NCI-H2081 treated with DMSO at 0.1 percent for 48 hours (cell line): ENCODE measurements at places on chromosomes 1 and 21.

DNA sequence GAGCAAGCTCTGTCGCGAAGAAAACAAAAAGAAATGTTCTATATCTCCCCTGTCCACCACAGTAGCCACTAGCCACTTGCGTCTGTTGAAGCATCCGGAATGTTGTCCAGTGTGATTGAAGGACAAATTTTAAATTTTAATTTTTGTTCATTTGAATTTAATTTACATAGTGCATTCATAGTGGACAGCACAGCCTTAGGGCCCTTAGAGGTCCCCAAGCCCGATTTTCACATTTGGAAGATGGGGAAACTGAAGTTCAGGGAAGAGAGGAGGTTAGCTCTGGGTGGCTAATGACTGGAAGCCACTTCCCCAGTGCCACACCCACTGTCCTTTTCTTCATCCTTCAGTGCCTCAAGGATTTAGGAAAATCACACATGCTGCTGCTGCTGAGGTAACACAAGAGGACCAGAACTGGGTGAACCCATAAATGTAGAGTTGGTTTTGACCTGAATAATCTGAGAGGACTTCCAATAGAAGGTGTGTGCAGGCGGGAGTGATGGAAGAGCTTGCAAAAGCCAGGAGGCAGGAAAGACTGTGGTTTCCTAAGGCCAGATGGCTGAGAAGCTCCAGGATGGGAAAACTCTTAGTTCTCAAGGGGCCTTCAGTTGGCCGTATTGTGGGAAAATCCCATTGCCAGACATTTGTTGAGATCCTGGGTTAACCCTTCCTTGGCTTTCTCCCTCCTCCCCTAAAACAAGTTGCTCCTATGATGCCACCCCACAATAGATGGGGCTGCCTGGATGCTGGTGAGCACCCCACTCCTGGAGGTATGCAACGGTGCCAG, 49.5 kb downstream of the TRIM11 start:
- DNase-seq: no peak

DNA sequence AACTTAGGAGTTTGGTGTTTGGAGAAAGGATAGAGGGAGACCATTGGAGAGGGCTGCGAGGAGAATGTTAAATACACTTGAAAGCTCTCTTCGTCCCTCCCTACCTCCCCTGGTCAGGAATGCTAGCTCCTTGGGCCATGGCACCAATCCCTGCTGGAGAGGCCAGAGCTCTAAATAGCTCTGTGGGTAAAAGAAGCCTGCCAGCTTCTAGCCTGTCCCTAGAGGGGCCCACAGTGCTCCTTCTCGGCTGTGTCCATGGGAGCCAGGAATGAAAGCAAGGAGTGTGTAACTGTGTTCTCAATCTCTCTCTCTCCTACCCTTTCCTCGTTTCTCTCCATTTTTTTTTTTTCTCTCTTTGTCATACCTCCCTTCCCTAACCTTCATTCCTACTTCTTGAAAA, at the start of gene CCDC190:
CCDC190 (minus strand) TSS at position 75 of the 400 bp plus-strand sequence. CDS start 1,529 bp downstream, outside the sequence.
- no peak for DNase-seq

- peak; percentile 9 for DNase-seq
These were observed 45.5 kb downstream of the CD46 start for GRCh38 chr1:207797229-207797973.

DNA sequence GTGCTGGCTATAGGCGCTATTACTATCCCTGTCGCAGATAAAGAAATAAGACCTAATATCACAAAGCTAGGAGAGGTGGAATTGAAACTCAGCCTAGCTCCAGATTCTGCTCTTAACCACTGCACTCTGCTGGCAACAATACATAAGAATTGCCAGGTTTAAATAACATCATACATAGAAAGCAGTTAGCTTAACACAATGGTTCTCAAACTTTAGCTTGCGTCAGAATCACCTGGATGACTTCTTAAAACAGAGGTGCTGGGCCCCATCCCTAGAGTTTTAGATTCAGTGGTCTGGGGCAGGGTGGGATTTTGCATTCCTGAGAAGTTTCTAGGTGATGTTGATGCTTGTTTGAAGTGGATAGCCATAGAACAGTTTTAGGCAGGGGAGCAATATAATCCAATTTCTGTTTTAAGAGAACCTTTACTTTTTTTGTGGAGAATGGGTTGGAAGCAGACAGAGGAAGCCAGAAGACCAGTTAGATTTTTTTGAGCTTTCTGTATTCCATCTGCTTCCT, 1.1 kb upstream of the POMGNT1 start:
- no peak for DNase-seq

DNA sequence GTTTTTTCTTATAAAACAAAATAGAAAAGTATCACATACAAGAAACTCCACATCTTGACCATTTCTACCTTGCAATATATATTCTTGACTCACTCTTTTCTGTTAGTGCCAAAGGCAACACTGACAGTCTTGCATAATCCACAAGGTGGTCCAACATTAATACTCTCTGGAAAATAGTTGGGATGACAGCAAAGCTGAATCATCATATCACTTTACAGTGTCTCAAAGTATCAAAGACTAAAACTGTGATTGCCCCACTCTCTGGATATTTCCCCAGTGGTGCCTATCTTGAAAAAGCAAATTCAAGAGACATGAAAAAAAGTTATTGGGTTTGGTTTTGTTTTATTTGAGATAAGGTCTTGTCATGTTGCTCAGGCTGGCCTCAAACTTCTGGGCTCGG, 14.6 kb upstream of the TGFBR3 start:
- no peak for DNase-seq

DNA sequence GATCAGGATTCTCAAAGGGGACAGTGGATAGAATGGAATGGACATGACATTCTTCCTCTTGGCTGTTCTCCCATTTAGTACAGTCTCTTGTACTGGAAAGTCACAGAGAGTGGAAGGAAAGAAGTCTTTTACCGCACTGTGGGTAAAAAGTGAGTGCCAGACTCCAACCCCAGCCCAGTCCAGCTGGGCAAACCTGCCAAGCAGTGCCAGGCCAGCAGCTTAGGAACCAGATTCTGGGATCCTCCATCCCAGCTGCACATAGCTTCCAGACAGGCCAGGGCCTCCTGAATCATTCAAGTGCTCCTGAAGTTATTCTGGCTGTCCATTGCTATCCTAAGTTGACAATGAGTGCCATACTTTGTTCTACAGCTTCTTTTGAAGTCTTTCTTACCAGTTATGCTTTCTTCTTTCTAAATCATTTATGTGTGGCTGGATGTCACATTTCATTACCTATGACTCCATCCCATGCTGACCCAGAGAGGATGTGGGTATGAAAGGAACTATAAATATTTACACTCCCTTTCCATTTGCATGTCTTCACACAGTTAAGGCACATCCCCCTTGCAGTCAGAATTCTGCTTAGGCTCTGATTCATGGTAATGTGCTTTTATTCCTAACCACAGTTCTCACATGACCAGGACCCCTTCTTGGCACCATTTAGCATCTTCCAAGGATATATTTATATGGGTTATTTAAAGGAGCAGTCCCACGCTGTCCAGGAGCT, 88.9 kb downstream of the AK5 start:
- DNase-seq: no peak

- no peak for DNase-seq
These were observed 14.4 kb downstream of the CDK18 start for GRCh38 chr1:205518661-205519540.

- no peak for DNase-seq
These were observed 44.7 kb downstream of the FMN2 start for GRCh38 chr1:240136402-240136801.
